GM12878 (cell line): ENCODE measurements at places on chromosomes 3 and 15. TPM values are rescaled to one million over a fixed set of nuclear protein-coding genes. Genes with fewer than 3 reads are reported as not detected.

Gene EPHA6
- not detected in 2 replicates for total RNA-seq

Gene C15orf62
- total RNA-seq: 0.24 and 0.56 TPM in 2 replicates

Gene LMCD1
- 1.7 and 1.9 TPM in 2 replicates for total RNA-seq

Gene NEK10
- 0.15 and 0.29 TPM in 2 replicates for total RNA-seq

GRCh38 chr3:171088496-171088895, 62.0 kb upstream of the SLC2A2 start:
- H3K4me3 ChIP-seq: no peak overlapping the region
- H3K4me1 ChIP-seq: no peaks in the 10 kb centered on the region
- DNase-seq: no peak
- H3K36me3 ChIP-seq: peaks cover 5% of the 10 kb centered on the region

GRCh38 chr3:31868236-31868635, 112.8 kb downstream of the OSBPL10 start:
- DNase-seq: no peak
- no peaks in the 10 kb centered on the region for H3K4me1 ChIP-seq
- H3K27me3 ChIP-seq: no peaks in the 10 kb centered on the region
- H3K4me3 ChIP-seq: no peak overlapping the region
- no peak overlapping the region for H3K27ac ChIP-seq

DNA sequence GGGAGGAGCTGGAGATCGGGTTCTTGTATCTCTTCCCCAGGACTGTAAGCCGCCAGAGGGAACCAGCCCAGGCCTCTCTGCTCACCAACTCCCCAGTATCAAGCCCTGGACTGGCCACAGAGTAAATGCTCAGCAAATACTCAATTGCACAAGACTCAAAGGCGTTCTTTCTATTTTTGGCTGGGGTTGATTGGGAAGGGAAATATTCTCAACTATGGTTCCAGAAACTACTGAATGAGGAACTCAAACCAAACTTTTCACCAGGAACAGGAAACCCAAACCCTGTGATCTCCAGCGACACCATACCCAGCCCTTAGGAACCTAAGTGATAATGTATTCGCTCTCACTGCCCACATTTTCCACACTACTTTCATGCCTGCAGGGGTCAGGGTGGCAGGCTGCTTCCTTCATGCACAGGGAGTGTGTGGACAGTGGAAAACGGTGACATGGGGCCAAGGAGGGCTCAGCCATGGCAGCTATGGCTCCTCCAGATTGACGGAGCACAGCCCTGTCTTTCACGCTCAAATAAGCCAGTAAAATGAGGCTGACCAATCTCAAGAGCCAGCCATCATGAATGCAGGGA, 124.7 kb upstream of the RAD18 start:
- no peak overlapping the region for H3K4me3 ChIP-seq
- H3K4me1 ChIP-seq: no peaks in the 10 kb centered on the region
- H3K36me3 ChIP-seq: no peaks in the 10 kb centered on the region
- no peaks in the 10 kb centered on the region for H3K27me3 ChIP-seq
